ENCODE measurements at places on chromosomes 1 and 21. TPM values are rescaled to one million over a fixed set of nuclear protein-coding genes. Genes with fewer than 3 reads are reported as not detected.

Gene PAQR6
- total RNA-seq: not detected

Gene CLDN17
- total RNA-seq: not detected

Gene RGS8
- total RNA-seq: not detected

Gene PRRX1
- total RNA-seq: not detected

Gene LYPD8
- not detected for total RNA-seq

Gene CNR2
- 0.03 TPM for total RNA-seq

Gene AKR7A3
- total RNA-seq: not detected

Gene WLS
- 3.2 TPM for total RNA-seq

Gene CA6
- total RNA-seq: not detected

Gene MXRA8
- not detected for total RNA-seq

Gene IFI44
- 19.4 TPM for total RNA-seq

Gene ETV3L
- total RNA-seq: not detected

Gene EPS8L3
- not detected for total RNA-seq

Gene LCE2B
- not detected for total RNA-seq

Gene NECTIN4
- 0.88 TPM for total RNA-seq

Gene TRIM63
- total RNA-seq: not detected

Gene FCRL4
- not detected for total RNA-seq

Gene AIRE
- not detected for total RNA-seq

Gene CD34
- not detected for total RNA-seq

Gene PCAT6
- total RNA-seq: not detected

Gene GAS5
- 209 TPM for total RNA-seq

Gene HUNK
- total RNA-seq: 11.2 TPM

Gene PIK3CD
- 7.0 TPM for total RNA-seq

Gene TCHHL1
- total RNA-seq: not detected

Gene COL11A1
- total RNA-seq: 1.0 TPM

Gene BACE2
- total RNA-seq: 23.5 TPM

Gene CRYAA
- total RNA-seq: not detected

Gene CATSPERE
- not detected for total RNA-seq

Gene GRHL3
- 0.26 TPM for total RNA-seq

Gene CKS1B
- 305 TPM for total RNA-seq

Gene PGD
- total RNA-seq: 700 TPM

Gene NUDT17
- total RNA-seq: 5.1 TPM

Gene TMEM52
- not detected for total RNA-seq

Gene CD53
- total RNA-seq: not detected

Gene CLK2
- total RNA-seq: 30.8 TPM

Gene IRF6
- total RNA-seq: not detected

Gene LCA5L
- total RNA-seq: 2.6 TPM

Gene SPRR2F
- not detected for total RNA-seq

Gene KDF1
- 0.96 TPM for total RNA-seq

Gene ANXA9
- total RNA-seq: 1.2 TPM

Gene SPATA17
- total RNA-seq: 17.2 TPM

Gene DPM3
- 171 TPM for total RNA-seq

Gene PLEKHN1
- 2.3 TPM for total RNA-seq

Gene CYYR1
- total RNA-seq: not detected

Gene SWT1
- total RNA-seq: 2.3 TPM

Gene APOBEC4
- total RNA-seq: not detected

Gene CFHR4
- not detected for total RNA-seq

Gene POLR3C
- 13.9 TPM for total RNA-seq

Gene PDPN
- not detected for total RNA-seq

Gene LRIF1
- total RNA-seq: not detected

Gene PADI2
- total RNA-seq: 0.20 TPM

Gene PLA2G2D
- not detected for total RNA-seq

Gene NPR1
- total RNA-seq: 0.41 TPM

Gene CELA2A
- total RNA-seq: not detected

Gene SDHB
- total RNA-seq: 178 TPM

Gene TNNI3K
- total RNA-seq: not detected

Gene LRRN2
- total RNA-seq: not detected

Gene EPHB2
- total RNA-seq: 14.5 TPM
